ENCODE measurements at places on chromosomes 16 and 17. TPM values are rescaled to one million over a fixed set of nuclear protein-coding genes. Genes with fewer than 3 reads are reported as not detected.

- H3K36me3 ChIP-seq = no peaks in the 10 kb centered on the region
- peaks cover 4% of the 10 kb centered on the region for H3K27me3 ChIP-seq
- H3K27ac ChIP-seq = peak overlapping the region; percentile 93
- DNase-seq = no peak
These were observed 91.4 kb downstream of the C16orf78 start for GRCh38 chr16:49464877-49465504.

- peak overlapping the region; percentile 87 for H3K27ac ChIP-seq
- peaks cover 5% of the 10 kb centered on the region for H3K36me3 ChIP-seq
- peaks cover 27% of the 10 kb centered on the region for H3K27me3 ChIP-seq
These were observed 4.6 kb upstream of the CCDC182 start for GRCh38 chr17:57749701-57750100.

- H3K4me3 ChIP-seq = no peak overlapping the region
- H3K36me3 ChIP-seq = no peaks in the 10 kb centered on the region
- H3K4me1 ChIP-seq = peaks cover 26% of the 10 kb centered on the region
- H3K27ac ChIP-seq = no peak overlapping the region
- H3K27me3 ChIP-seq = no peaks in the 10 kb centered on the region
These were observed 140.6 kb downstream of the CLEC16A start for GRCh38 chr16:11084876-11085485.

The TMC7 gene
- total RNA-seq = not detected

GRCh38 chr17:53819956-53820355 lies 2.8 kb upstream of the KIF2B start:
- H3K4me3 ChIP-seq = no peak overlapping the region
- no peak overlapping the region for H3K27ac ChIP-seq
- no peaks in the 10 kb centered on the region for H3K36me3 ChIP-seq
- H3K4me1 ChIP-seq = no peaks in the 10 kb centered on the region

- no peak overlapping the region for H3K4me3 ChIP-seq
- no peaks in the 10 kb centered on the region for H3K27me3 ChIP-seq
- peak overlapping the region; percentile 2 for H3K27ac ChIP-seq
- no peak for DNase-seq
- peaks cover 16% of the 10 kb centered on the region for H3K4me1 ChIP-seq
These were observed 37.5 kb downstream of the AKAP10 start for GRCh38 chr17:19939993-19940721.

The KRT31 gene
- not detected for total RNA-seq
